ENCODE measurements at places on chromosomes 12 and 14. TPM values are rescaled to one million over a fixed set of nuclear protein-coding genes. Genes with fewer than 3 reads are reported as not detected.

GRCh38 chr12:120225200-120225558 lies 24.3 kb upstream of the RPLP0 start:
- DNase-seq = no peak

The MARCHF9 gene
- 6.6 TPM for total RNA-seq

- DNase-seq = no peak
Measured at GRCh38 chr14:34361504-34362011, 100.5 kb downstream of the SPTSSA start.

GRCh38 chr14:105074601-105075053 lies 9.4 kb upstream of the GPR132 start:
- no peak for DNase-seq

The C12orf54 gene
- not detected for total RNA-seq

The ACVRL1 gene
- 149 TPM for total RNA-seq

- no peak for DNase-seq
Measured at GRCh38 chr14:40240245-40240859, 808.1 kb upstream of the FBXO33 start.

The DAO gene
- total RNA-seq = not detected

The LUM gene
- total RNA-seq = 83.5 TPM

The TCL1B gene
- total RNA-seq = not detected

DNA sequence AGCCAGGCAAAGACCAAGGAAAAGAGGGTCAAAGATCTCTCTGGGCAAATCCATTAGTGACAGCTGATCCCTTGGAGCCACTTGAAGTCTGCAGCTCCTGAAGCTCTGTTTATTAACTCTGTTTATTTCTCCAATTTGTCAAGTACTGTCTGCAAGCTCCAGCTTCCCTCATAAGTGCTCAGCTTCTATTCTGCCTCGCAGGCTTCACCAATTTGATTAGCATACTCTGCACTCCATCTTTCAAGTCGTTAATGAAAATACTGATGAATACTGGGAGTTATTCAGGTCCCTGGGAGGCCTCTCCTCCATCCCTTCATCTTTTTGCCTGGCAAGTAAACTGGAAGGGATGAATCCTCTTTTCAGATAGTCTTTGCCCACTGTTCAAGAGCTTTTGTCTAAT lies 54.3 kb downstream of the TTC9 start:
- no peak for DNase-seq

The SELPLG gene
- 7.2 TPM for total RNA-seq

- no peak for DNase-seq
Measured at GRCh38 chr12:46811185-46811584, 14.6 kb downstream of the SLC38A4 start.

The PPFIBP1 gene
- 76.0 TPM for total RNA-seq

Measured in esophagus muscularis mucosa (tissue), 4 donors.